ENCODE measurements at places on chromosomes 3 and 15.
A peak's percentile ranks its signal among the peaks of the same experiment; 100 is the strongest.

- DNase-seq, result peak; percentile 13
These were observed 549 bp downstream of the TRH start for GRCh38 chr3:129974833-129975704.

- no peak for DNase-seq
These were observed 89.3 kb downstream of the OXNAD1 start for GRCh38 chr3:16354291-16354690.

GRCh38 chr3:123781571-123782275 is 102.4 kb downstream of the MYLK start:
- no peak for DNase-seq

DNA sequence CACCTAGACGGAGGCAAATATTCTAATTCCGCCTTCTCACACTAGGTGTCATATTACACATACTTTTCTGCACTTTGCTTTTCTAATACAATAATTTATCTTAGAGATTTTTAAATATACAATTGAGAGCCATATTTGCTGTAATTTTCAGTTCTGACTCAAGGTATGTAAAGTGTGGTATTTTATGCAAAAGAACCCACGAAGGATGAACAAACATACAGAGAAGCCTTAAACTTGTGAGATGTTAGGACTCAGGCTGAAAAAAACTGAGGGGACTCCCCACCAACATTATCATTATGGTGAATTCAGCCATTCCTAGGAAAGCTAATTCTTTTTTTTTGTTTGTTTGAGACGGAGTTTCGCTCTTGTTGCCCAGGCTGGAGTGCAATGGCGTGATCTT is 9.6 kb downstream of the ZBTB11 start:
- no peak for DNase-seq

DNA sequence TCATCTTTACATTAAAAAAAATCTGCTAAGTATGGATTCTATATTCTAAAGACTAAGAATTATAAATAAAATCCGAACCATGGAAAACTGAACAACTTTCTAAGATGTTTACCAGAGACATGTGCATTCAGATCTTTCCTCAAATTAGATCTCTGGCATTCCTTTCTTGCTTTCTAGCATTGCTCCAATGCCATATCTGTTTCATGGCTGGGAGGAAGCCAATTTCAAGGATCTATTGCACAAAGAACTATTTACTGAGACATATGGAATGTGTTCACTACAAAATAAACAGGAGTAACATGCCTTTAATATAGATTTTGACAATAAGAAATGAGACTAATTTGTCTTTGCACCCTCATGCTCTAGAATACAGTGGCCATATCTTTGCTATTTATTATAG is 45.1 kb upstream of the NANOGP8 start:
- no peak for DNase-seq

- DNase-seq, result no peak
These were observed 518.1 kb downstream of the ROBO1 start for GRCh38 chr3:79249701-79250100.

GRCh38 chr15:67564968-67565345 is 22.5 kb downstream of the MAP2K5 start:
- no peak for DNase-seq

- DNase-seq, result no peak
These were observed 189.0 kb downstream of the ZNF621 start for GRCh38 chr3:40713795-40714194.

GRCh38 chr15:58724466-58724865 is 25.0 kb downstream of the ADAM10 start:
- DNase-seq, result no peak

DNA sequence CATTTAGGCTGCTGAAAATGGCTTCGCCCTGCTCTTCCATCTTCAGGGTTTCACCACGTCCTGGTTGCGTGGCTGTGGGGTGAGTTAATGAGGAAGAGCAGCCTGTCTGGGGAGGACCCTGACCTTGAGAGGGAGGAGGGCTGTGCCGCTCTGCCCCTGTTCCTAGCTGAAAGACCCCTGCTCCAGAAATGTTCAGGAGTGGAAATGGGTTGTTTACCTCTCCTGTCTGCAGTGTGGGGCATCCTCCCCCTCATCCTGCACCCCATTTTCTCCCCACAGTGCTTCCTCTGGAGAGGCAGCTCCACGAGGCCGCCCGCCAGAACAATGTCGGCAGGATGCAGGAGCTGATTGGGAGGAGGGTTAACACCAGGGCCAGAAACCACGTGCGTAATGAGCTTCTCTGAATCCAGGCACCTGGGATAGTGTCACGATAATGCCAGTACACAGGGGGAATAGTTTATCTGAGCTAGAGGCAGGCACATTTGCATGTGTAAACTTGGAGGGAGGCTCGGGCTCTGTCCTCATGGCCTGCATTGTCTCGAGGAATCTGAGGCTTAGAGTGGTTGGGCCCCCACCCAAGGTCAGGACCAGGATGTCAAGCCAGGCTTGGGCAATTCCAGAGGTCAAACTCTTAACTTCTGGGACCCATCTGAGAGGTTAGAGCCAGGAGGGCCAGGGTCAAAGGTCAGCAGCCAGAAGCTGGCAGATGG is 4.0 kb downstream of the ANKDD1A start:
- DNase-seq, result no peak

DNA sequence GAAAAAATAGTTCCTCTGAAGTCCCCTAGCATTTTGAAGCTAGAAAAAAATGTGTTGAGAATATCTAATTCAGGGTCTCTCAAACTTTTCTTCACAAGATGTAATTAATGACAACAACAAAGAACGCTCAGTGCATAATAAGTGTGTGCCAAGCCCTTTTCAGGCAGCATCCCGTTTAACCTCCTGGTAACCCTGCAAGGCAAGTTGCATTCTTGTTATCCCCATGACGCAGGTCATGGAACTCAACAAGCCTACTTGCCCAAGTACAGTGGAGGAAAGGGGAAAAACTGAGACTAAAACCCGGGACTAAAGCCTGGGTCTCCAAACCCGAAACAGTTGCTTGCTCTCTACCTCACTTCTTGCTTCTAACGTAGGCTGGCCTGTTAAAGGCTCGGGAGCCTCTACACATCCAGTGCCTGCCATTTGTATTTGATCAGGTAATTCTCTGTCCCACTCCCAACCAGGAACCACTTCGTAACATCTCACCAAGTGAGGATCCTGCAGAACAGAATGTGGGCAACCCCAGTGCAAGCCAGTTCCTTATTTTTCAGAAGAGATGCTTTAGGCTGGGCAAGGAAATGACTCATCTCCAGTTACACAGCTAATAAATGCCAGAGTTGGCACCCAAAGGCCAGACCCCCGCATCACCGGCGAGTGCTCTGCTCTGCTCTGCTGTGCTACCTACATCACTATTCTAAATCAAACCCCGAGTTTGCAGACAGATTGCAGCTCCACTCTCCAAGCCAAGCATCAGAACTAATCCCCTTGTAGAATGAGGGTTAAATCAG is 28.3 kb downstream of the LMCD1 start:
- DNase-seq, result no peak

- DNase-seq, result no peak
These were observed 1.9 kb upstream of the SKIC8 start for GRCh38 chr15:78301326-78301725.

- no peak for DNase-seq
These were observed 2.7 kb downstream of the UPK1B start for GRCh38 chr3:119175872-119176756.

GRCh38 chr15:23687143-23687470 is at the start of gene NDN:
TSS of gene NDN (minus strand) at chr15:23687305. CDS start at chr15:23687217, 88 bp downstream.
- peak; percentile 47 for DNase-seq

DNA sequence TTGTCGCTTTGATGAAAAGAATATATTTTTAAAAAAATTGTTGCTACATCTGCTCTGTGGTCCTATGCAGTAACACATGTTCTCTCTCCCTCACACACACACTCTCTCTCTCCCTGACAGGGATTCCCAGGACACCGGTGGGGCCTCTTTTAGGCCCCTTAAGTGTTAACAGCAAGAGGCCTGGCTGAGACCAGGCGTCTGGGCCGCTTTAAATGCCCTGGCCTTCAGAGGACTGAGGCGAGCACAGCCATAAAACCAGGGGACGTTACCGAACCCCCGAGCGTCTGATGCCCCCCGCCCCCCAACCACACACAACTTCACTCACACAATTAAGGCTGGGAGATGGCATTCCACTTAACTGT is 1.7 kb downstream of the BNC1 start:
- no peak for DNase-seq

DNA sequence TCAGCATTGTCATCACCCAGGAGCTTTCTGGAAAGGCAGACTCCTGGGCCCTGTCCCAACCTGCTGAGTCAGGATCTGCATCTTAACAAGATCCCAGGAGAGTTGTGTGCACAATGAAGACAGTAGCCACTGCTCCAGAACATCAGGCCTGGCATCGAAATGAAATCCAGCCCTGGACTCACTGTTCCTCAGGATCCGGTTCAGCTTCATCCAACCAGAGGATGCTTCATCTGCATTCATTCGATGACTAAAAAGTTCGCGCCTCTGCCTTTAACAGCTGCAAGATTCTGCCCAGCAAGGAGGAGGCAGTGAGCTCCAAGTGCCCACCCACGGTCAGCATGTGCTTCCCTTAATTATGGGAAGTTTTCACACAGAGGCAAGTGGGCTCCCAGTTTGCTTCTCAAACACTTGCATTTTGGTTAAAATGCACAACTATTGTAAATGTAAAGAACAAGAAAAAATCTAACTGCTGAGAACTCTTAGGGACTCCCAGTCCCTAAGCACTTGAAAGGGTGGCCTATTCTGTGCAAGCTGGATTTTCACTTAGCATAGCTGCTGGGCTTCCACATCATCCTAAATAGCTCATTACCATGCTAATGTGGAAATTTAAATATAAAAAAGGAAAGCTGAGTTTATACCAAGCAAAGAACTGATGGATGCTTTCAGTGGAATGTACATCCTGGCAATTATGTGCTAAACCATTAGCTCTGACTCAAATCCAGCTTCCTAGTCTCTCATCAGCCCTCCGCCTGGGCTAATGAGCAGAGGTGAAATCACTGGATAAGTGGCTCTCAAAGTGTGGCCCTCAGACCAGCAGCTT is 25.5 kb upstream of the ESYT3 start:
- no peak for DNase-seq

GRCh38 chr3:145259166-145259880 is 901.7 kb downstream of the PLOD2 start:
- DNase-seq, result no peak

DNA sequence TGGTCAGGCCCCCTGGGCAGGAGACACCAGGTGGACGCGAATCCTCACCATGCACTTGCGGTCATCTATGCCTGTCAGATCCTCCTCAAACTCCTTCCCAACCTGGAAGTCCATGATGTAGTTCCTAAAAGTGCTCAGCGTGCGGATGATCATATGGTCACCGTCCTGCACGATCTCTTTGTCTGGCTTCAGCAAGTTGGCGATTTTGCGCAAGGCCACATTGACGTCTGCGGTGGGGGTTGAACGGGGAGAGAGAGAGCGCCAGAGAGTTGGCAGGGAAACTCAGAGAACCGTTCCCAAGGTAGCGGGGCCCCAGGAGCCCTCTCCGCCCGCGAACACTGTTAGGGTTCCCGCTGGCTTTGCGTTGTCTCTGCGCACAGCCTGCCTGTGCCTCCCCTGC is 809 bp downstream of the RBP1 start:
- peak; percentile 29 for DNase-seq

DNA sequence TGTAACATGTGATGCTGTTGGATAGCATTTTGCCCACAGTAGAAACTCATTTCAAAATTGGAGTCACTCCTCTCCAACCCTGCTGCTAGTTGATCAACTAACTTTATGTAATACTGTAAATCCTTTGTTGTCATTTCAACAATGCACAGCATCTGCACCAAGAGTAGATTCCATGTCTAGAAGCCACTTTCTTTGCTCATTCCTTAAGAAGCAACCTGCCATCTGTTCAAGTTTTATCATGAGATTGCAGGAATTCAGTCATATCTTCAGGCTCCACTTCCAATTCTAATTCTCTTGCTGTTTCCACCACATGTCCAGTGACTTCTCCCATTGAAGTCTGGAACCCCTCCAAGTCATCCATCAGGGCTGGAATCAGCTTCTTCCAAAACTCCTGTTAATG is 42.9 kb downstream of the AKAP13 start:
- no peak for DNase-seq

GRCh38 chr3:31680072-31680870 is 147.5 kb downstream of the STT3B start:
- no peak for DNase-seq

DNA sequence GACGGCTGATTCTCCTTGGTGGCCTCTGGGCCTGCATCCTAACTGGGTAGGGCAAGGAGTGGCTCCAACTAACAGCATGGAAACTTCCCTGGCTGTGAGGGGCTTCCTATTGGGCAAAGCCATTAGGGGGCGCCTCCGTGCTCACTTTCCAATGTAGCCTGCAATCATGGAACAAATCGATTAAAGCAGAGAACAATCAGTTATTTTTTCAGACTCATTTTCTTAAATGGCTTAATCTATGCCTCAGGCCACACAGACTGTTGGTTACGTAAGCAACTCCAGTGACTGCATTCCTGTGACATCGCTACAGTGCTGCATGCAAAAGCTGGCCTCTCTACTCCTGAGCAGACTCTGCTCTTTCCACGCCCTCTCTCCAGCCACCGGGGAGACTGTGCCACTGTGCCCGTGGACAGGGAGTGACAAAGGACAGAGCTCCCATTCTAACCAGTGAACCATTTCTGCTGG is 278.9 kb downstream of the KLF13 start:
- no peak for DNase-seq

GRCh38 chr3:32934150-32934742 is 17.2 kb upstream of the CCR4 start:
- DNase-seq, result no peak

- DNase-seq, result no peak
These were observed 40.1 kb downstream of the OXNAD1 start for GRCh38 chr3:16305111-16305541.

GRCh38 chr3:170059447-170059846 is 21.7 kb downstream of the GPR160 start:
- DNase-seq, result no peak

- DNase-seq, result no peak
These were observed 44.8 kb upstream of the ATP2C1 start for GRCh38 chr3:130849091-130849552.

GRCh38 chr3:101256511-101256910 is 63.9 kb downstream of the IMPG2 start:
- DNase-seq, result no peak

DNA sequence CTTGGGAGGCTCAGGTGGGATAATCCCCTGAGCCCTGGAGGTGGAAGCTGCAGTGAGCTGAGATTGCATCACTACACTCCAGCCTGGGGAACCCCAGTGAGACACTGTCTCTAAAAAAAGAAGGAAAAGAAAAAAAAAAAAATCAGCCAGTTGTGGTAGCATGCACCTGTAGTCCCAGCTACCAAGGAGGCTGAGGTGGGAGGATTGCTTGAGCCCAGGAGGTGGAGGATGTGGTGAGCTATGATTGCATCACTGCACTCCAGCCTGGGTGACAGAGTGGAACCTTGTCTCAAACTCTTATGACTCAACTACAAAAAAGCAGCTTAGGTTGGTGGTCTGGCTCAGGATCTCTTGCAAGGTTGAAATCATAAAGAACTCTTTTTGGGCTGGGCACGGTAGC is 19.3 kb upstream of the GPX1 start:
- no peak for DNase-seq

Data from hypothalamus (tissue), 51 donors.